Stimulated activated naive CD8-positive, alpha-beta T cell treated with anti-CD3 and anti-CD28 coated beads, Interleukin-15, Interleukin-2, amounts not matched to agents 100 U/mL and 50 U/mL, for 24 hours (primary cell): ENCODE measurements at places on chromosomes 12 and 14.

DNA sequence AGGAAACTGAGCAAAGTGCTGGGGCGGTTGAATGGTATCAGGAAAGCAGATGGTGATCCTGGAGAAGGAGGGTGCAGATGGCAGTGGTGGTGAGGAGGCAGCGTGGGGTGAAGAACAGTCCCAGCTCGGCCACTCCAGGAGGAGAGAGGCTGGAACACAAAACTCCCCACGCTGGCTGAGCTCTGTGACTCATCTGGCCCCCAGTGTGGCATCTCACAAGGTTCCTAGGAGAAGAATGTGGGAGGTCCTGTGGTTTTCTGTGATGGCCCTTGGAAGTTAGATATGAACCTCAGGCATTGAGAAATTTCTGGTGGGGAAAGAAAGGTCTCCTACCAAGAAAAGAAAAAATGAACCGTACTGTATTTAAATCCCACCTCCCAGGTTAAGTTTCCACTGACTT, 8.0 kb upstream of the NRXN3 start:
- DNase-seq, result no peak

DNA sequence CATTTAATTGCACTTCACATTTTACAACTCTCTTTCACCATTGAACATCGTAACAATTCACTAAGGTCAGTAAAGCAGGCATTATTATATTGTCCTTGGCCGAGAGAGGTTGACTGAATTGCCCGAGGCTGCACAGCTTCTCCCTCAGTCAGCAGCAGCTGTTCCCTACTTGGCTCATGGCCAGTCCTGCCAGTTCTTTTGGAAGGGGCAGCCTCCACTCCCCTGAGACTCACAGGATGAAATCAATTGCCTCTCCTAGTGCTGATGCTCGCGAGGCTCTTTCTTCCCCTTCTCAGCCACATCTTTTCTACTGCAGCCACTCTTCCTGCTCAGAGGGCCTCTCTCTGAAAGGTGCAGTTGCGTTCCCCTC, 79.9 kb upstream of the KCNA1 start:
- DNase-seq, result no peak

DNA sequence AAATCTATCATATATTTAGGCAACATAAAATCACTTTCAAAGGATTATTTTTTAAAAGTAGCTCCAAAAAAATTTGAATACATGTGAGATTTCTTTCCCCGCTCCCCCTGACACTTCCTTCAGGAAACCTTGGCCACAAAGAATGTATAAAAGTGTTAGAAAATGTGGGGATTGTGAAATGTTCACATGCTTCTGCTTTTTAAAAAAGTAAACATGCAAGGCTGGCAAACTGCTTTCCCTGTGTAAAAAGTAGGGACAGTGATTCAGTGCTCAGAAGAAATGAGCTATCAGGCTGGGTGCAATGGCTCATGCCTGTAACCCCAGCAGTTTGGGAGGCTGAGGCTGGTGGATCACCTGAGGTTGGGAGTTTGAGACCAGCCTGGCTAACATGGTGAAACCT, 26.6 kb downstream of the MBIP start:
- no peak for DNase-seq

- DNase-seq, result no peak
These were observed 593.8 kb downstream of the RPL10L start for GRCh38 chr14:46057799-46058198.

DNA sequence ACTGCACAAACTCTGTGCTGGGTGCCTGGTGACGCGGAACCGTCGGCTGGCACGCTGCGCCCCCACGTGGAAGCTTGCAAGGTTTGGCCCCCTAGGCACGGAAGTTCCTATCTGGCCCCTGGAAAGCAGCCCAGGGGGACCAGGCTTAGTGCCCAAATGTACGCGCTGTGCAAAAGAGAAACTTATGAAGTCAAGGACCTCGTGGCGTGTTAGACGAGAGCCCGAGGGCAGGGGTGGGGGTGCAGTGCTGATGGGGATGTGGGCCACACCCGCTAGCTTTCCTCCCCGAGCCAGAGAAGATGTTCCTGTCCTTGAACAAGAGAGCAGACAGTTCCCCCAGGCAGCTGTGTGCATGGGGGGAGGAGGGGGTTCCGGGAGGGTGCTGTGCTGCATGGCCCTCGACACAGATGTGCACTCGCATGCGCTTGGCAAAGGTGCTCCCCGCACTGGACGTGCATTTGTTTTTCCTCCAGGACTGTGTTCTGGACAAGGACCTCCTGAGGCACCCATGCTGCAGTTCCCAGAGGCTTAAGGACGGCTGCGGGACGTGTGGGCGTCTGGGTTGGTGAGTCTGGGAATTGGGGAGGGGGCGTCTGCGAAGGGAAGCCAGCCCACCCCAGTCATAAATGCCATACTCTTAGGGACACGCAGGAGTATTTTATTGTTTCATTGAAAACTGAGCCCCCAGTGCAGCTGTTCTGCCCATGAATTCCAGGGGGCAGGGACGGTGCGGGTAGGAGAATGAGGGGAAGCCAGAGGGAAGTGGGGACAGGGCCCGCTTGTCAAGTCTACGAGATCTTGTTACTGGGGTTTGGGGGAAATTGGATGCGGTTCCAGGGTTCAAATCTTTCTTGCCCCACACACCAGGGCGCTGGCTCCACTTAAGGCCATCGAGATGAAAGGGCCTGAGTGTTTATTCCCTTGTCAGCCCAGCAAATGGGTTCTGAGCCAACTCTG, 80.0 kb downstream of the NTF3 start:
- DNase-seq, result peak; percentile 22

DNA sequence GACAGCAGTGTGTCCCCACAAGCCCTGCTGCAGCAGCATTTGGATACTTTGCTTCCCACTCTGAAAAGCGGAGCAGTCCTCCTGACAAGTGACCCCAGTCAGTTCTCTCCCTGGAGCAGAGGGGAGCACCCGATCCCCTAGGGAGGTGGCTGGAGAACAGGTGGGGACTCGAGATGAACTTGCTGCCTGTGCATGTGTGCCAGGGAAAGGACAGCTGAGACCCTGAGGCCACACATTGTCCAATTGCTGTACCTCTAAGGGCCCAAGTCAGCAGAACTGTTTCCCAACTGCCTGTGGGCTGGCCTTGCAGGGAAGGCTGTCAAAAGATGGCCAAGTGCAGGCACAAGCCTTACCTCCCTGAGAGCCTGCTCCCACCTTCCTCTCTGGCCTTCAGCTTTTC, 55.1 kb downstream of the IFT43 start:
- no peak for DNase-seq

- no peak for DNase-seq
These were observed 467.7 kb downstream of the PCNX1 start for GRCh38 chr14:71374989-71375388.

DNA sequence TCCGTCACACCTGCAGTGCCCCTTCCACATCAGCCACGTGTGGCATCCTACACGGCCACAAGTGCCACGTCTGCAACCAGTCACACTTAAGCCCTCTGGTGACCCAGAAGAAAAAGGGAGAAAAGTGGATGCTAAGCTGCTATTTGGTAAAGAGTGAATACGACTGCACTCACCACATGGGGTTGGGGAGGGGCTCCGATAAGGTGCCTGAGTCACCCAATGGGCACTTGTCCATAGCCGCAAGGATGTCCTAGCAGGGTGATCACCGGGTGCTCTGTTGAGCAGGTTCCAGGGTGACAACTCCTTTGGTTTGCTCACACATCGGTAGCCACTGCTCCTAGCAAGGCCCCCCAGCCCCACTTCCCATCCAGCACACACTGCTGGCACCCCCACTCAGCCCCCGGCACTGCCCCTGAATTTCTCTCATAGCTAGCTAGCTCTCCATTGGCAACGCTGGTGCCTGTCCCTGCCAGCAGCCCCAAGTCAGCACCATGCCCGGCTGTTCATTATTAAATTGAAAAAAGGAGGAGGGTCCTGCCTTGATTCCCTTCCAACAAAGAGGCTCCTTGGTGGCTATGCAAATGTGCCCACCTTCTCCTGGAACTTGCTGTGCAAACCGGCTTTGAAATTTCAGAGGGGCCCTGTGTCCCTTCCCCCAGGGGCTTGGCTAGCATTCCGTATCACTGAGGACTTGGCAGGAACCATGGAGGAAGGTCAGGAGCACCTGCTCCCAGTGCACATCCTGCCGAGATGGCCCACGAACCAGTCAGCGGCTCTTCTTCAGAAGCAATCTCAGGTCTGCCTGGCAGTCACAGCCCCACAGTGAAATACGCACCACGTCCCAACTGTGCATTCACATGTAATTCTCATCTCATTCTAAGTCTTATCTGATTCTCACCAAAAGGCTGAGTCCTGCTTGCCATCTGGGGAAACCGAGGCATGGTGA, 227.7 kb upstream of the DIO3 start:
- DNase-seq, result no peak

DNA sequence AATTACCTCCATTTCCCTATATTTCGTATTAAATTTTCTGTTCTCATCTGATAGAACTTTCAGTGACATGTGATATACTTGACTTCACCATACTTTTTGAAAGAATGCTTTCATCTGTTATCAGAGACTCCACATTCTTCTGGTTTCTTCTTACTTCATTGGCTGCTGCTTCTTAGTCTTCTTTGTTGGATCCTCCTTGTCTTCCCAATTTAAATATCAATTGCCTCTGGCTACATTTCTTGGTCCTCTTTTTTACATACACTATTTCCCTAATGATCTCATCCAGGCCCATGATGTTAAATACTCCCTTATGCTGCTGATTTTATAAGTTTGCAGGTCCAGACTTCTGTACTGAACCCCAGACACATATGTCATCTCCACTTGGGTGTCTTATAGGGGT, 22.0 kb downstream of the OR5AU1 start:
- no peak for DNase-seq

GRCh38 chr12:132012919-132013568, 63.3 kb downstream of the EP400 start:
- DNase-seq, result no peak

GRCh38 chr12:131918311-131919050, 10.6 kb upstream of the PUS1 start:
- DNase-seq, result no peak

- DNase-seq, result peak; percentile 68
These were observed at the start of gene CD4 for GRCh38 chr12:6788972-6789924. TSS of gene CD4 (plus strand) at chr12:6789528. CDS start at chr12:6800139, 10,611 bp downstream.

- no peak for DNase-seq
These were observed 253.0 kb downstream of the KTN1 start for GRCh38 chr14:55832974-55833373.

DNA sequence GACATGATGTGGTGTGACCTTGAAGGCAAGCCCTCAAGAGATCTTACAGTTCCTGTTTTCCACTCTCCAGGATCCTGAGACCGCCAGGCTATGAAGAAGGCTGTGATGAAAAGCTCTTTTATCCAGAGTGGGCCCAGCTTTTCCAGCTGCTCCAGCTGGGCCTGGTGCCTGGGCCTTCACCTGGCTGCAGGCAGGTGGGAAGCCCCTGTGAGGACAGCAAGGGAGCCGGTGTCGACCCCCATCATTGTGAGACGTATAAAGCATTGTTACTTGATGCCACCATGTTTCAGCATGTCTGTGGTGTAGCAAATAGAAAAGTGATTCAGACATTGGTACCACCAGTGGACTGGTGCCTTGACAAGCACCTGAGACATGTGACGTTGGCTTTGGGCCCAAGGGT, 190.2 kb downstream of the KIF26A start:
- DNase-seq, result no peak

DNA sequence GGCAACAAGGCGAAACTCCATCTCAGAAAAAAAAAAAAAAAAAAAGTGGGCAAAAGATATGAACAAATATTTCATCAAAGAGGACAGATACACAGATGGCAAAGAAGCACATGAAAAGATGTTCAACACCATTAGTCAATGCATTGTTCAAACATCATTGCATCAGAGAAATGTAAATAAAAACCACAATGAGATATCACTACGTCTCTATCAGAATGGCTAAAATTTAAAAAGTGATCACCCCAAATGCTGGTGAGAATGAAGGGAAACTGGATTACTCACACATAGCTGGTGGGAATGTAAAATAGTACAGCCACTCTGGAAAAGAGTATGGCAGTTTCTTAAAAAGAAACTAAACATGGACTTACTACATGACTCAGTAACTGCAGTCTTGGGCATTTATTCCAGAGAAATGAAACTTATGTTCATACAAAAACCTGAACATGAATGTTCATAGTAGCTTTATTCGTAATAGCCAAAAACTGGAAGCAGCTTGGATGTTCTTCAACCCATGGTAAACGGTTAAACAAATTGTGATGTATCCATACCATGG, 3.6 kb downstream of the L2HGDH start:
- DNase-seq, result no peak

DNA sequence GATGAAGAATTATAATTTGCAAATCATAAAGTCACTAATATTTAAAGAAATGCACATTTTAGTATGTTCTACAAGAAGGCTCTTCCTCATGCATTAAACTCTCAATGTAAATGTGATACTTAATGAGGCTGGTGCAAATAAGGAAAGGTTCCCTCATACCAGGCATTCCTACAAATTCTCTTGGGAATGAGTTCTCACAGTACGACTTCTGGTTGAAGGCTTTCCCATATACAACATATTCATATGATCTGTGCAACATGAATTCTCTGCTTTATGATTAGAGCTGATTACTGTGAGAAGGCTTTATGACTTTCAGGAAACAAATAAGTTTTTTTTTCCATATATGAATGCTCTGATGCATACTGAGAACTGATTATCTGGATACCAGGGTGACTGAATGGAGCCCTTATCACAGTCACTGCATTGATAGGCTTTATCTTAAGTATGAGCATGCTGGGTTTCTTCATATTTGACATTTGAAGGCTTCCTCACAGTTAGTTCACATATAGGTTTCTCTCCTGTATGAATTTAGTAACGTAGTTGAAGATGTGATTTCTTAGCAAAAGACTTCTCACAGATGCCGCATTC, 293.9 kb downstream of the RAD51B start:
- no peak for DNase-seq

- no peak for DNase-seq
These were observed 199.9 kb upstream of the FOXN3 start for GRCh38 chr14:89616852-89617341.

GRCh38 chr12:124554429-124555029, 12.9 kb downstream of the NCOR2 start:
- no peak for DNase-seq

DNA sequence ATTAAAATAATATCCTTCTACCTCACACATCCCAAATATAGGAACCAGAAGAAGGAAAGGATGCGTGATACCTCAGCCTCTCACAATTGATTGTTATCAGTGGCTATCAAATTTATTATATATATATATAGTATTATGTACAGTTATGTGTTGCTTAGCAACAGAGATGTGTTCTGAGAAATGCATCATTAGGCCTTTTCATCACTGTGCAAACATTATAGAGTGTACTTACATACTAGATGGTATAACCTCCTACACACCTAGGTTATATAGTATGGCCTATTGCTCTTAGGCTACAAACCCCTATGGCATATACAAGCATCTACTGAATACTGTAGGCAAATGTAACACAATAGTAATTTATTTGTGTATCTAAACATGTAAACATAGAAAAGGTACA, 34.0 kb downstream of the PYM1 start:
- no peak for DNase-seq

DNA sequence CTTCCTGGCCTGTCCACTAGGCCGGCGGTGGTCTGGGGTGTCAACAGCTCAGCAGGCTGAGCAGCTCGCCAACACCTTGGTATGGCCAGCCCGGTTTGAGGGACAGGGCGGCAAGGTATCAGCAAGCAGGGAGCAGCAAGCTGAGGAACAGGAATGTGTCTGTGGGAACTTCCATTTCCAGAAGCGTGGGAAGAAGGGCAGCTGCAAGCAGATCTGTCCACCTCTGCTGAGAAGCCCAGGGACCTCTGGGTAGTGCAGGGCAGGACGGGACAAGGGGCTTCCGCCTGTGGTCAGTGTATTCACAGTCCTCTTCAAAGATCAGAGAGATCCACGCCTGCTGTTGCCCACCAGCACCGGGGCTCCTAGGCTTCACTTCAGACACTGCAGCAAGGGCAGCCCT, 36.0 kb downstream of the ACTN1 start:
- no peak for DNase-seq

- DNase-seq, result no peak
These were observed 276.7 kb upstream of the SRRM4 start for GRCh38 chr12:118704527-118705241.
